ENCODE measurements at places on chromosomes 6 and 20.

GRCh38 chr6:1130709-1131108 is 181.2 kb upstream of the FOXQ1 start:
- DNase-seq, result no peak

DNA sequence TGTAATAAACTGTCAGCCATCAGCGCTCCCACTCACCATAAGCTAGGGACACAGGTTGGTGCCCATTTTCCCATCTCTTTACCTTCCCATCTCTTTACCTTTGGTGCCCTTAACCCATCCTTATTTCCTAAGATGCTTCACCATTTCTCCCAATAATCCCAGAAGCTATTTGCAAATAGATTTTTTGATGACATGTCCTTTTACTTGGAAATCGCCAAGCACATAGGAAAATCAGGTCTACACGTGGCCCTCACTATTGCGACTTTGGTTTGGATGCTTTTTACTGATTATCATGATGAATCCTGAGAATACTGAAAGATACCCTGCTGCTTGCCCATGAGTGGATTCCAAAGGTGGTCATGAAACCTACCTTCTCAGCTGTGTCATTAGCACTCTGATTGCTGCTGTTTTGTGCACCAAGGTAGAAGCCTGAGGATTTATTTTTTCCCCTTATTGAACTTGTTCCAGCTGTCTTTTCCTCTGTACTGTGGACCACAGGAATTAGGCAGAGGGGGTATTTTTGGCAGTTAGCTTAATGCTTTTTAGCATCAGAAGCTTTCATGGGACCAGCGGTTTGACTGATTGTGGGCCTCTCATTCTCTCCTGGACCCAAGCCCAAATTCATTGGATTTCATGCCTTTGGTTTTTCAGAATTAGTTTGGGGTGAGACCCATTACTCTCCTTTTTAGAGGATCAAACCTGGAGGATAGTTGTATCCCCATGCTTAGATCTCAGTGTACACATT is 229.6 kb upstream of the RIN2 start:
- DNase-seq, result no peak

- DNase-seq, result no peak
Observed at GRCh38 chr6:2554651-2555260, 196.0 kb downstream of the MYLK4 start.

DNA sequence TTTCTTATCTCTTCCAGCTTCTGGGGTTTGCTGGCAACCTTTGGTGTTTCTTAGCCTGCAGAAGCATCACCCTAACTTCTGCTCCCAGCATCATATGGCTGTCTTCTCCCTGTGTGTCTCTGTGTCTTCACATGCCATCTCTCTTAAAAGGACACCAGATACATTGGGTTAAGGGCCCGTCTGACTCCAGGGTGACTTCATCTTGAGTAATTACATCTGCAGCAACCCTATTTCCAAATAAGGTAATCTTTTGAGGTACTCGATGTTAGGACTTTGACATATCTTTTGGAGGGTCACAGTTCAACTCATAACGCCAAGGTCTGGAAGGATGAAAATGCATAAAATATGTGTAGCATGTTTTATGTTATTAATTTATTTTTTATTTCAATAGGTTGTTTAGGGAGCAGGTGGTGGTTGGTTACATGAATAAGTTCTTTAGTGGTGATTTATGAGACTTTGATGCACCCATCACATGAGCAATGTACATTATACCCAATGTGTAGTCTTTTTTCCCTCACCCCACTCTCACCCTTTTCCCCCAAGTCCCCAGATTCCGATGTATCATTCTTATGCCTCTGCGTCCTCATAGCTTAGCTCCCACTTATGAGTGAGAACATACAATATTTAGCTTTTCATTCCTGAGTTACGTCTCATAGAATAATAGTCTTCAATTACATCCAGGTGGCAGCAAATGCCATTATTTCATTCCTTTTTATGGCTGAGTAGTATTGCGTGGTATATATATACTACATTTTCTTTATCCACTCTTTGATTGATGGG is 131.1 kb downstream of the TBXT start:
- DNase-seq, result no peak

DNA sequence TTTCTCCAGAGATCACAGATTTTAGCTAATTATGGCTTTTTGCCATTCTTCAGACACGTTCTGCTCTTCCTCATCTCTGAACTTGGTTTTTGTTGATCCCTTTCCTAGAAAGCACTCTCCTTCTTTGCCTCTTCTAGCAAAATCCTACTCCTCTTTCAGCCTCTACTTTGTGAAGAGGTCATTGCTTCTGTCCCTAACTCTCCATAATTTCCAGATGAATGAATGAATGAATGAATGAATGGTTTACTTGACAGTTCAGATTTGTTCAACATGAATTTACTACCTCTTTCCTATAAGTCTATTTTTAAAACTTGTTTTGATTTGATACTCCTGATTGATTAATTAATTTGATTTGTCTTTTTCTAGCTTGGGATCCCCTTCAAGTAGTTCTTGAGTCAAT is 94.0 kb upstream of the IFNGR1 start:
- DNase-seq, result no peak

- DNase-seq, result no peak
Observed at GRCh38 chr6:25058441-25058840, 122.7 kb upstream of the RIPOR2 start.

GRCh38 chr6:16472349-16473069 is 234.1 kb downstream of the GMPR start:
- DNase-seq, result no peak

GRCh38 chr6:143842461-143842901 is 657 bp upstream of the LTV1 start:
- DNase-seq, result no peak

- no peak for DNase-seq
Observed at GRCh38 chr20:9359561-9360308, 154.7 kb upstream of the LAMP5 start.

DNA sequence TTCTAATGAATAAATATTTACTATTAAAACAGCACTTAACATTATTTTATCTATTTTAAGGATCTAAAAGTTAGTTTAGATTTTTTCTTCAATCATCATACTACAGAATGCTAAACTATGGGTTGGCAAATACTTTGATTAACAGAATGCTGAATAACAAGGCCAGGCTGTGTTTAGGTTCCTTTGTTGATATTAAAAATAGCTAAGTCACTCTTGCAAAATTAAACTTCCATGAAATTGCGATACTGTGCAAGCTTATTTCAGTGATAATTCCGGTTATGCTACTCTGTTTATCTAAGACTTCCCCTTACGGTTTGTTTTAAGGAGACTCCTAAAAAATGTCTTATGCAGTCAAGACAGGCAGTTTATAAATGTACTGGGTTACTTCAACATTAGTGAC is 2.8 kb downstream of the RNF24 start:
- no peak for DNase-seq

GRCh38 chr6:25042984-25043725 is 107.4 kb upstream of the RIPOR2 start:
- no peak for DNase-seq

DNA sequence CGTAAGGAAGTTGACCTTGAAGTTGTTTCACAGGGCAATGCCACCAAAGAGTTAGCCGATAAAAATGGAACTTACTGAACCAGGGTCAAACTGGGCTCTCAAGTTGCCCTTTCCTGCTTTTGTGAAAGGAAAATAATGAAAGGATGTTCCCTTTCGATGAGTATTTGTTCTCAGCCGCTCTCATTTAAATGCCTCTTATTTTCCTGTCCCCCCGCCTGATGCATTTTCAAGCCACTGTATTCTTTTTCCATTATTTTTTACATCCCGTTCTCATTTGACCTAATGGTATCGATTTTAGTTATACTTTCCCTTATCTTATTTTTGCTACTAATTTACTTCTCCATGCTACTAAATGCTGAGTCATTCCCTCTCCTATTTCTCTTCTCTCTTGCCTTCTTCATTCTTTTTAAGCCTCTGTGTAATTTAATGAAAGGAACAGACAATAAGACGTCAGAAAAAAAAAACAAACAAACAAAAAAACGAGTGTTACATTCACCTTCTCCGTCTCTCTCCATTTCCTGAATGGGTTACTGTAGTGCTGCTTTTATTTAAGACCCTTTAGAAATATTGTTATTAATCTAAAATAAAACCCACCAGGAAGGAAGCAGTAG is 655 bp upstream of the NDUFAF4 start:
- DNase-seq, result no peak

GRCh38 chr6:87102151-87102621 is 7.3 kb upstream of the CGA start:
- no peak for DNase-seq

- DNase-seq, result no peak
Observed at GRCh38 chr20:18609741-18610140, 21.9 kb downstream of the DTD1 start.

- DNase-seq, result no peak
Observed at GRCh38 chr20:35630636-35631035, 15.0 kb downstream of the SPAG4 start.

- no peak for DNase-seq
Observed at GRCh38 chr6:18493382-18493891, 106.3 kb downstream of the RNF144B start.

- DNase-seq, result no peak
Observed at GRCh38 chr6:159085396-159085895, 40.7 kb upstream of the TAGAP start.

- DNase-seq, result no peak
Observed at GRCh38 chr6:1786455-1787453, 177.0 kb downstream of the FOXC1 start.

DNA sequence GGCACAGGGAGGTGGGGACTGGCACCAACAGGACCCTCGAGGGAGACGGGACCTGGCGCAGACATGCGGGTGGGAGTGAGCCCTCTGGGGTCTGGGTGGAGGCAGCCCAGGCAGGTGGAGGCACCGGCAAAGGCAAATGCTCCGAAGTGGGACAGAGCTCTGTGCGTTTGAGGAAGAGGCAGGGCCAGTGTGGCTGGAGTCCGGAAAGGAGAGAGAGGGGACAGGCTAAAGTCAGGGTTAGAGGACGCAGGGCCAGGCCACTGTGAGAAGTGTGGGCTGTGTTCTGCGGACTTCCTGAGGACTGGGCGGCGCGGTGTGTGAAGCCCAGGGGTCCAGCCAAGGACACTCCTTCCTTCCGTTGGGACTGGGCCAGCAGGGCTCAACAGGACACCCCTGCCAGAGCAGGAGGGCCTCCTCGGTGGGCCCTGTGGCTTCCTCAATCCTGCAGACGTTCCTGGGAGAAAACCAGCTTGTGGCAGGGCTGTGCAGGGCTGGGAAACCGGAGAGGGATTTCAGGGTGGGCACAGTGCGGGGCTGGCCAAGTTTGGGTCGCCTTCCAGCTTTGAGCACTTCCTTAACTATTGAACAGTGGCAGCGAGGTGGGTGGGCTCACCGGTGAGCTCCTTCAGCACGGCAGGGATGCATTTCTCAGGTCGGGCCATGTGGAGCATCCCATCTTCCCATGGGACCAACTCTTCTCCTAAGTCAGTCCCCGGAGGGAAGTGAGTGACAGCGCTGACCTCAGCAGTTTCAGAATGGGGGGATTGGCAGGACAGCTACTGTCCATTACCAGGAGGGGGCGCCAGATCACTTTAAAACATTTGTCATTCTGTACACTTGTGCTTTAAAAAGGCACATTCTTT is 22.5 kb downstream of the MOCS3 start:
- DNase-seq, result peak; percentile 61

- DNase-seq, result no peak
Observed at GRCh38 chr6:44229376-44230033, 6.1 kb downstream of the SLC29A1 start.

GRCh38 chr6:31736021-31736767 is at the start of gene CLIC1:
Gene CLIC1, minus strand, starts transcription at chr6:31736530. Its CDS starts 230 bp downstream, at chr6:31736300.
- peak; percentile 71 for DNase-seq

DNA sequence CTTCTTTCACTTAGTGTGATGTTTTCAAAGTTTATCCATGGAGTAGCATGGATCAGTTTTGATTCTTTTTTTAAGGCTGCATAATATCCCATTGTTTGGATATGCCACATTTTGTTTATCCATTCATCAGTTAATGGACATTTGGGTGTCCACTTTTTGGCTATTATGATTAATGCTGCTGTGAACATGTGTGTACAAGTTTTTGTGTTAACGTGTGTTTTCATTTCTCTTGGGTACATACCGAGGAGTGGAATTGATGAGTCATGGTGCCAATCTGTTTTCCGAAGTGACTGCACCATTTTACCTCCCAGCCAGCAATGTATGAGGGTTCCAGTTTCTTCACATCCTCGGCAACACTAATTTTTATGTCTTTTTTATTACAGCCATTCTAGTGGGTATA is 78.4 kb upstream of the CCDC28A start:
- DNase-seq, result no peak

- DNase-seq, result no peak
Observed at GRCh38 chr6:153816366-153816765, 222.7 kb upstream of the OPRM1 start.

- DNase-seq, result no peak
Observed at GRCh38 chr20:21571841-21572690, 58.2 kb upstream of the NKX2-2 start.

- DNase-seq, result no peak
Observed at GRCh38 chr6:18306977-18307376, 42.6 kb upstream of the DEK start.

DNA sequence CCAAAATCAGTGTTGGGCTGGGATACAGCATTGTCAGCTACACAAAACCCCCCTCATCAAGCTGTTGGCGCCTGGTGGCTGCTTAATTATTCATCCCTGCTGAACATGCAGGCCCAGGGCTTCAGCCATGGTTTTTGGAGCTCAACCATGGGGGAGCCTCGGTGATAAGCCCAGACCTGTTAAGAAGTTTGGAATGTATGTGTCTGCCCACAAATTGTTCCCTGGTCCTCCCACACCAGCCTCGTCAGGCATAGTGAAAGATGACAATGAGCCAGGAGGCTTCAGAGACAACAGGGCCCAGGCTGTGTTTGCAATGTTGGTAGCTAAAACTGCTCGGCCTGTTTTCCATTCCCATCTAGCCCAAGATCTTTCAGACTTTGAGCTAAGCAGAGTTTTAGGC is 34.8 kb upstream of the SIRPA start:
- DNase-seq, result no peak

GRCh38 chr6:146981981-146982380 is 222.2 kb upstream of the STXBP5 start:
- DNase-seq, result no peak

DNA sequence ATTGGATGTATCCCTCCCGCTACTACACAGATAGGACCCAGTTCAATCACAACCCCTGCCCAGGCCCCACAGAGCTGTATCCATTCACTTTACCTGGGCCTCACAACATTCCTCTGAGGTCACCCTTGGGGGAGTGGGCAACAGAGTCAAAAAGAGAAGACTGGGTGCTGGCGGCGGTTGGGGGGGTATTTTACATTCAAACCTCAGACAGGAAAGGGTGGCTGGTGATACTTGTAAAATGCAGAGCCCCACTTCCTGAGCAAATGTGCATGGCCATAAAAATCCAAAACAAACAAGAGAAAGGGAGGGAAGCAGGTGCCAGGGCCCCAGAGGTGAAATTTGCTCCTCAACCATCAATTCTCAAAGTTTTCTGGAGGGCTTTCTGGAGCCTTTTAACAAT is 3.5 kb downstream of the LRFN2 start:
- DNase-seq, result no peak

DNA sequence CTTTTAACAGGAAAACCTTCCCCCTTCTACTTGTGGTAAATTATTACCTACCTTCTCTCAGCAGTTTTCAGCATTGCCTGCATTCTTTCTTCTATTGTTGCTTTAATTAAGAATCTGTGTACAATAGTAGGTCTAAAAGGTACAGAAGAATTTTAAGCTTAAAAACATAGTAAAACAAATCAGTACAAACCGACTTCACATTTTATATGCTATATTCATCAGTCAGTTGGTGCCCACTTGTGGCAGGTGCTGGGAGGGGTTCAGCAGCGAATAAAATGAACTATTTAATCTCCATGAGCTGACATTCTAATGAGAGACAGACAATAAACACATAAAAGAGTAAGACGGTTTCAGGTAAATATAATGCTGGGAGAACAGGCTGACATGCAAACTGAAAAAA is 73.4 kb upstream of the FBXO30 start:
- no peak for DNase-seq

All from NCI-H1105 (cell line).